CD4-positive, CD25-positive, alpha-beta regulatory T cell (primary cell): ENCODE measurements at places on chromosomes 5 and 9. TPM values are rescaled to one million over a fixed set of nuclear protein-coding genes. Genes with fewer than 3 reads are reported as not detected.

DNA sequence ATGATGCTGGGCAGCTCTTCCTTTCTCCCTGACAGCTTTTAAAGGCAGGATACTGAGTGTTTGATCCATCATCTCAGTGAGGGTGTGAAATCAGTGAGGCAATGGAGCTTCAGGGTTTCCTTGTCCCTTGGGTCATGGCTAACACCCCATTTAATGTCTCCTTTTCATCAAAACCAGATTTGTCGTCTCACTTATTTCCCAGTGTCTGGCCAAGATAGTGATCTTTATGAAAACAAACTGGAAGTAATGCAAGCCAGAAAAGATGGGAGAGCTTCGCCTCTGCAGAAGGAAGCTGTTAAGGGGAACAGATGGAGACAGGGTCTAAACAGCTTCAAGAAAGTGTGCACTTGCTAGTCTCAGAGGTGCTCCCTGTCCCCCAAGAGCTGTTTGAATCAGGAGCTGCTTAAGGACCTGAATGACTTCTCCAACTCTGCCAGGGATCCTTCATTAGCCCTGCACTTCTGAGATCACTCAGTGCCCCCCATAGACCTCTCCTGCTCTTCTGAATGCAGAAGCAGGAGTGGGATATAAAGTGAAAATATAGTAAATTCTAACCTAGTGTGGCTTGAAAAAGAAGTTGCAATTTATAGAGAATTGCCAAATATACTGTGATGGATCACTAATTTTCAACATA lies 96.1 kb downstream of the F2RL2 start:
- peaks cover 34% of the 10 kb centered on the region for H3K4me1 ChIP-seq
- no peaks in the 10 kb centered on the region for H3K27me3 ChIP-seq
- no peak for DNase-seq
- peaks cover 2% of the 10 kb centered on the region for H3K36me3 ChIP-seq
- H3K4me3 ChIP-seq = peak overlapping the region; percentile 33

- H3K27ac ChIP-seq = no peak overlapping the region
- H3K27me3 ChIP-seq = no peaks in the 10 kb centered on the region
- H3K4me1 ChIP-seq = no peaks in the 10 kb centered on the region
- DNase-seq = no peak
These were observed 195.8 kb upstream of the CDH6 start for GRCh38 chr5:30997681-30998080.

DNA sequence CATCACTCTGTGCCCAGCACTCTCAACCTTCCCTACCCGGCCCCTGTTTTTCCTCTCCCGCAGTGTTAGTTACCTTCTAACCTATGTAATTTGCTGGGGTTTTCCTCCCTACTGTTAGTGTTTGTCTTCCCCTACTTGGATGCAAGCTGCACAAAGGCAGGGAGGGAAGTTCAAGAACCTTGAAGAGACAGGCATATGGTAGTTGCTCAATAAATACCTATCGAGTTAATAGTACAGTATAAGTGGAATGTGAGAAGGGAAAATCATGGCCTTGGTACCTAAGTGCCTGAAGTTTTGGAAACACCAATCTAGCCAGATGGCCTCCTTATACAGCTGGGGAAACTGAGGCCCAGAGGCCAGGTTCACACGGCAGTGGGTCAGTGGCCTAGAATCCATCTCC lies 24.2 kb downstream of the PDGFRB start:
- H3K4me1 ChIP-seq = no peaks in the 10 kb centered on the region
- H3K4me3 ChIP-seq = no peak overlapping the region
- DNase-seq = no peak
- H3K27me3 ChIP-seq = no peaks in the 10 kb centered on the region
- no peak overlapping the region for H3K27ac ChIP-seq

GRCh38 chr5:60700416-60700757 lies 421 bp upstream of the DEPDC1B start:
- H3K27ac ChIP-seq = peak overlapping the region; percentile 70
- DNase-seq = peak; percentile 3
- H3K4me3 ChIP-seq = peak overlapping the region; percentile 93
- no peaks in the 10 kb centered on the region for H3K27me3 ChIP-seq

GRCh38 chr5:39195198-39195826 lies 24.1 kb downstream of the FYB1 start:
- H3K27ac ChIP-seq = peak overlapping the region; percentile 84
- H3K36me3 ChIP-seq = peaks cover 21% of the 10 kb centered on the region
- H3K4me1 ChIP-seq = peaks cover 73% of the 10 kb centered on the region
- DNase-seq = no peak
- H3K27me3 ChIP-seq = no peaks in the 10 kb centered on the region
- H3K4me3 ChIP-seq = peak overlapping the region; percentile 73

GRCh38 chr9:16680541-16680940 lies 189.9 kb downstream of the BNC2 start:
- H3K4me1 ChIP-seq = no peaks in the 10 kb centered on the region
- H3K4me3 ChIP-seq = no peak overlapping the region
- DNase-seq = no peak
- no peaks in the 10 kb centered on the region for H3K36me3 ChIP-seq
- H3K27ac ChIP-seq = no peak overlapping the region

DNA sequence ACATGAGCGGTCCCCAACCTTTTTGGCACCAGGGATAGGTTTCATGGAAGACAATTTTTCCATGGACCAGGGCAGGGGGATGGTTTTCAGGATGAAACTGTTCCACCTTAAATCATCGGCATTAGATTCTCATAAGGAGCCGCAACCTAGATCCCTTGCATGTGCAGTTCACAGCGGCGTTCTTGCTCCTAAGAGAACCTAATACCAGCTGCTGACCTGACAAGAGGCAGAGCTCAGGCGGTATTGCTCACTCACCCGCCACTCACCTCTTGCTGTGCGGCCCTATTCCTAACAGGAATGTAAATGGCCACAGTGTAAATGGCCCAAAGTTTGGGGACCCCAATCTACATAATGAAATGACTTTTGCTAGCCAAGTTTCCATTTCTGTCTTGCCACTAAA lies 3.1 kb upstream of the PLIN2 start:
- H3K4me3 ChIP-seq = no peak overlapping the region
- no peak for DNase-seq
- no peaks in the 10 kb centered on the region for H3K27me3 ChIP-seq
- H3K36me3 ChIP-seq = no peaks in the 10 kb centered on the region

DNA sequence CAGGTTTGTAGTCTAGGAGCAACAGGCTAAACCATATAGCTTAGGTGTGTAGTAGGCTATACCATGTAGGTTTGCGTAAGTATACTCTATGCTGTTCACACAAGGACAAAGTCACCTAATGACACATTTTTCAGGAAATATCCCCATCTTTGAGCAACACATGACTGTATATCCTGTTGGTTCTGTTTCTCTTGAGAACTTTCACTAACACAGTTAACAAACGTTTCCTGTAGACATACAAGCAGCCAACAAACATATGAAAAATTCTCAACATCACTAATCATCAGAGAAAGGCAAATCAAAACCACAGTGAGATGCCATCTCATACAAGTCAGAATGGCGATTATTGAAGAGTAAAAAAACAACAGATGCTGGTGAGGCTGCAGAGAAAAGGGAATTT lies 68.2 kb downstream of the NR2F1-AS1 start:
- no peaks in the 10 kb centered on the region for H3K36me3 ChIP-seq
- no peak overlapping the region for H3K4me3 ChIP-seq
- H3K27ac ChIP-seq = no peak overlapping the region
- no peak for DNase-seq
- H3K4me1 ChIP-seq = no peaks in the 10 kb centered on the region
- no peaks in the 10 kb centered on the region for H3K27me3 ChIP-seq

- H3K36me3 ChIP-seq = no peaks in the 10 kb centered on the region
- DNase-seq = no peak
- no peak overlapping the region for H3K4me3 ChIP-seq
- peaks cover 21% of the 10 kb centered on the region for H3K4me1 ChIP-seq
- peaks cover 12% of the 10 kb centered on the region for H3K27me3 ChIP-seq
These were observed 9.9 kb downstream of the SNCB start for GRCh38 chr5:176620333-176620981.

DNA sequence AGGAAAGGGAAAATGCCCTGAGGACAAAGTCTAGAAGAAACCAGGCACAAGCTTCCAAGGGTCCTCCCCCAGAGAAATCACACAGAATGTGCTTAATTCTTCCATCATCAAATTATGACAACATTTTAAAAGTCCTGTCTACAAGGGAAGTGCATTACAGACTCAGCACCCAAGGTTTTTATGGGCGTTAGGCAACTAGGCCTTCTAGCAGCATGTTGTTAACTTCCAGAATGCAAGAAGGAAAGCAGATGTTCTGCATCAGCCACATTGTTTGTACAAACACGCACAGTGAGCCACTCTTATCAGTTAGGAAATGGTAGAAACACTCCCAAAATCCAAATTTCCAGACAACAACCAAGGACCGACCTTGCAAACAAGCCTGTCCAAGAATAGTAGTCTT lies 26.5 kb downstream of the SMC5 start:
- no peaks in the 10 kb centered on the region for H3K4me1 ChIP-seq
- H3K27me3 ChIP-seq = no peaks in the 10 kb centered on the region
- H3K4me3 ChIP-seq = no peak overlapping the region
- peaks cover 72% of the 10 kb centered on the region for H3K36me3 ChIP-seq

Gene CNTFR
- total RNA-seq = not detected

Gene ZFP37
- total RNA-seq = 1.8 TPM

Gene PCDHGA8
- not detected for total RNA-seq

Gene RABL6
- total RNA-seq = 63.6 TPM

Gene MUSK
- total RNA-seq = not detected

Gene CEL
- total RNA-seq = 0.37 TPM
